T-helper 1 cell (primary cell): ENCODE measurements at places on chromosomes 7 and 10.

- DNase-seq, result no peak
These were observed 19.5 kb upstream of the NOM1 start for GRCh38 chr7:156929789-156930539.

DNA sequence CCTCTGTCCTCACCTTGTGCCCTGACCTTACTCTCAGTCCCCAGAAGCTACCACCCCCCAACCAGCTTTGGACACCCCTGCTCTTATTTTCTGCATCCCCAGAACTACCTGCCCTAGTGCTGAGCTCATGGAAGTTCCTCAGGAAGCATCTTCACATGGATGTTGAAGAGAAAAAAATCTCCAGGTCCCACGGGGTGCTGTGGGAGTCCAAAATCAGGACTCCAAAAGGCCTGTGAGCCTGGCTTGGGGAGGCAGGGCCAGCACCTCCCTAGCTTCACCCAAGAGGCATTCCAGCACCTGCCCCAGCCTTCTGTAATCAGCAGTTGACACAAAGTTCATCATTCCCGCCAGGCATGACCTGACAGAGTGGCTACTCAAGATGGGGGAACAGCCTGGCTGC lies 20.7 kb upstream of the GDF10 start:
- DNase-seq, result no peak

DNA sequence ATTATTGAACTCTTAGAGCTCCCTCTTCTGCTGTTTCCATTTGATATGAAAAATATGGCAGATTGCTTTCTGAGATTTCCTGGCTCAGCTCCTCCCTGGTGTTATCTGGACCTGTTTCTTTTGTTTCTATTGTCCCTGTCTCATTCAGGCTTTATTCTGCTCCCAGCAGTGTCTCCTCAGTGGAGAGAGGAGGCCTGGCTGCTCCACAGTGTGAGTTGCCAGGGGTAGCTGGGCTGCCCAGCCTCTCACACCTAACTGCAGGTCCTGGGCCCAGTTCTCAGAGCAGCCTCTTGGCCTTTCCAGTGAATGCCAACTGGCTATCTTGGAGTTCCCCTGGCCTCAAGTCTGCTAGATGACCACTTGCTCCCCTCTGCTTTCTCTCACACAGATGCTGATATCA lies 127.0 kb downstream of the VPS41 start:
- DNase-seq, result no peak

- no peak for DNase-seq
These were observed 548.6 kb downstream of the ARL4A start for GRCh38 chr7:13236026-13236425.
